Chondrocyte (in vitro differentiated cells): ENCODE measurements at places on chromosomes 16 and 17. TPM values are rescaled to one million over a fixed set of nuclear protein-coding genes. Genes with fewer than 3 reads are reported as not detected.
A peak's percentile ranks its signal among the peaks of the same experiment; 100 is the strongest.

IRX6 gene
- not detected in 3 replicates for total RNA-seq

KRTAP2-1 gene
- total RNA-seq, result not detected in 3 replicates

CFAP119 gene
- total RNA-seq, result 6.3 to 10.0 TPM (median 7.1 TPM) in 3 replicates

TAC4 gene
- total RNA-seq, result not detected in 3 replicates

POLR3K gene
- 7.3 to 11.3 TPM (median 7.5 TPM) in 3 replicates for total RNA-seq

PRRT2 gene
- total RNA-seq, result 5.2 to 9.1 TPM (median 6.1 TPM) in 3 replicates

BCO1 gene
- total RNA-seq, result not detected in 3 replicates

ZG16B gene
- 2.1 to 2.6 TPM in 2 of 3 replicates, not detected in the other for total RNA-seq

SMYD4 gene
- total RNA-seq, result 8.4 to 12.4 TPM (median 10.7 TPM) in 3 replicates

RNU2-1 gene
- 2,934 to 3,390 TPM (median 3,124 TPM) in 3 replicates for total RNA-seq

DNA sequence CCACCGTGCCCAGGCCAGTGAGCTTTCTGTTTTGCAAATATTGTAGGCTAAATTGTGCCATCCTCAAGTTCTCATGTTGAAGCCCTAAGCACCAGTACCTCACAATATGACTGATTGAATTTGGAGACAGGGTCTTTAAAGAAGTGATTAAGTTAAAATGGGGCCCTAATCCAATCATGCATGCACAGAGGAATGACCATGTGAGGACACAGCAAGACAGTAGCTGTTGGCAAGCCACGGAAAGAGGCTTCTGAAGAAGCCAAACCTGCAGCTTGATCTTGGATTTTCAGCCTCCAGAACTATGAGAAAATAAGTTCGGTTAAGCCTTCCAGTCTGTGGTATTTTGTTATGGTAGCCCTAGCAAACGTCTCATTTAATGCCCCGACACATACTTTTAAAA lies 24.9 kb downstream of the TOM1L2 start:
- DNase-seq, result no peak

GRCh38 chr17:60345233-60345632 lies 46.7 kb downstream of the USP32 start:
- DNase-seq, result no peak

DNA sequence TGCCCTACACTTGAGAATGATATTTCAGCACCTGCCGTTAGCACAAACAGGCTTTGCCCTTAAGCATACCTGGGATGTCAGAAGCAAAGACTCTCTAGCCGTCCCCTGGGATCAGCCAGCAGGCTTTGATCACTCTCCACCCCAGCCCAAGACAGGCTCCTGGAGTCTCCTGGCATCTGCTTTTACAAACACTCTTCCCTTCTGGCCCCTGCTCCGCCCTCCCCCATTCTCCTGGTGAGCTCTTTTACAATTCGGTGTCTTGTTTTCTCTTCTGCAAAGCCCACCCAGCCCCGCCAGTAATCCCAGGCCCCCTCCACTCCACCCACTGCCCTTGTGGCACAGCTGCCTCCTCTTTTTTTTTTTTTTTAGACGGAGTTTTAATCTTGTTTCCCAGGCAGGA lies 50.4 kb downstream of the KATNIP start:
- DNase-seq, result peak; percentile 22

DNA sequence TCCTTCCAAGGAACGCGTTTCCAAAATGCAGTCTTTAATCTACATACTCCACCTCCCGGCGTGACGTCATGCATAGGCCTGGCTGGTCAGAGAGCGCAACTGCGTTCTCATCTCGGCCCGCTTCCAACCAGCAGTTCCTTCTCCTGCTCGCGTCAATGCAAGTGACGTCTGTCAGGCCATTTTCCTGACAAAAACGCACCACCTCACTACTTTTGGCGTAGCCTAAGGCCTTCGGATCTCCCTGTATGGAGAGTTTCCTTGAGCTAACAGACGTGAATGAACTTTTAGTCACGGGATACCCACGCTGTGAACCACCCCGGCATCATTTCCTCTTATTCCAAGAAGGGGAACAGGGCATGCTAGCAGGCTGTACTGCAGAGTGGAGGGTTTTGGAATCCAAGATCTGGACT lies 25.0 kb downstream of the TEX14 start:
- peak; percentile 53 for DNase-seq

GRCh38 chr16:28130099-28131088 lies 66.9 kb upstream of the GSG1L start:
- DNase-seq, result no peak

- DNase-seq, result peak; percentile 24
These were observed 49.3 kb upstream of the CDR2 start for GRCh38 chr16:22423716-22424115.

DNA sequence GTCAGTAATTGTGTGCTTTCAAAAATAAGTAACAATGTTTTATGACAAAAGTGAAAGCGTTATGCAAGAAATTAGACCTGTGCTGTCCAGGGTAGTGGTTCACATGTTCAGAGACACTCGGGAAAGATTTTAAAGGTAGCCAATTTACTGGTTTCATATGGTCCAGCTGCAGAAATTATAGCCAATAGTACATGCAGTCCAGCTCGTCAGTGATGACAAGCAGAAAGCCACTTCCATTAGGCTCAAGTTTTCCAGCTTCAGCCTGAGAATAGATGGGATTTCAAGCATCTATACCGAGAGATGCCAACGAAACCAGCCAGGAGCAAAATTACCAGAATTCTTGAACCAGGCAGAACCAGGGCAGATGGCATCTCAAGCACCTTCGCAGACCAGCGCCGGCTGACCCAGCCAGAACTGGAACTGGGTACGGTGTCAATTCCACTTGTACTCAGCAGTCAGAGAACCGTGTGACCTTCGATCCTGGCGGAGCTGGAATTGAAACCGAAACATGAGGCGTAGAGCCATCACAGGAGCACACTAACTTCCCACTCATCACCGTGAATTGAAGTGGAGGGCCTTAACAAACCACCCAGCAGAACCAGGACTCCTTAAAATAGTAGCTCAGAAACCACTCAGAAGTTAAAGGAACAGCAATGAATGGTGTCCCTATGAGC lies 207.9 kb upstream of the HSBP1 start:
- no peak for DNase-seq

DNA sequence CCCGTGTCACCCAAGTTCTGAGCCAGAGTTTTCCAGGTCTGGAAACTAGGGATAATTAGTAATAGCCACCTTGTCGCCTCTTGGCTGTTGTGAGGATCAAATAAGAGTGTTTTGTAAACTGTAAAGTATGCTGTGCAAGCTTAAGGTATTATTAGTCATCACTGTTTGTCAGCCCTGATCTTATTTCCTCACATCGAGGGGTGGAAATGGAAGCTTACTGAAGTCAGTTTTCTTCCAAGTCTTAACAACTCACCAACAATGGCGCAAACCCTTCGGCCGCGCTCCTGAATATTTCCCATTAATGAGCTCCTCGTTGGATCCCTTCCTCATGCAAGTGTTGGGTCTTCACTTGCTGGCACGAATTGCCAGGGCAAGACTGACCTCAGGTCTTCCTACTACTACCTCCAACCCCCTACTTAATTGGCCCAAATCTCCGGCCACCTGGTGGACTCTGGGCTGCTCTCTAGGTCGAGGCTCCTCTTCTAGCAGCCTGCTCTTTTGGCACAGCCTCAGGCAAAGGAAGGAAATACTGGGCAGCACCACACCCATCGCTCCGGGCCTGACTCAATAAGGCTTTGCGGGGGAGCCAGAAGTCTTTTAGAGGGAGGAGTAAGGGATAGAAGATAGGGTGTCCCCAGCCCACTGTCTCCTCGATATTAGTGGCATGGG lies 885 bp upstream of the SLC35B1 start:
- DNase-seq, result no peak

GRCh38 chr17:65166787-65167186 lies 29.6 kb downstream of the RGS9 start:
- DNase-seq, result no peak

GRCh38 chr16:1734816-1735215 lies 28.8 kb downstream of the MAPK8IP3 start:
- DNase-seq, result no peak

GRCh38 chr17:51165680-51166197 lies 472 bp upstream of the NME2 start:
- no peak for DNase-seq

DNA sequence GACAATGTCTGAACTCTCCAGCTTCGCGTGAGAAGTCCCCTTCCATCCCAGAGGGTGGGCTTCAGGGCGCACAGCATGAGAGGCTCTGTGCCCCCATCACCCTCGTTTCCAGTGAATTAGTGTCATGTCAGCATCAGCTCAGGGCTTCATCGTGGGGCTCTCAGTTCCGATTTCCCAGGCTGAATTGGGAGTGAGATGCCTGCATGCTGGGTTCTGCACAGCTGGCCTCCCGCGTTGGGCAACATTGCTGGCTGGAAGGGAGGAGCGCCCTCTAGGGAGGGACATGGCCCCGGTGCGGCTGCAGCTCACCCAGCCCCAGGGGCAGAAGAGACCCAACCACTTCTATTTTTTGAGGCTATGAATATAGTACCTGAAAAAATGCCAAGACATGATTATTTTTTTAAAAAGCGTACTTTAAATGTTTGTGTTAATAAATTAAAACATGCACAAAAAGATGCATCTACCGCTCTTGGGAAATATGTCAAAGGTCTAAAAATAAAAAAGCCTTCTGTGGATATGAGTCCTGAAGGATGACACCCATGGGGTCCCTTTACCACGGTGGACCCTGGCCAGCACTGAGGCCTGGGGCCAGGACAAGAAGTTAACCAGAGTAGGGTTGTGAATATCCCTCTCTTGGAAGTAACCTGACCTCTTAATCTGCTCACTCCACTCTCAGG lies 10.5 kb upstream of the ITGAD start:
- DNase-seq, result no peak

GRCh38 chr16:67263201-67263600 lies 14.4 kb downstream of the SLC9A5 start:
- no peak for DNase-seq

GRCh38 chr16:1495211-1495888 lies 2.2 kb downstream of the TELO2 start:
- no peak for DNase-seq

GRCh38 chr17:44607836-44608690 lies 48.2 kb upstream of the MEIOC start:
- DNase-seq, result no peak

GRCh38 chr16:72952404-72952803 lies 95.5 kb downstream of the ZFHX3 start:
- DNase-seq, result no peak

DNA sequence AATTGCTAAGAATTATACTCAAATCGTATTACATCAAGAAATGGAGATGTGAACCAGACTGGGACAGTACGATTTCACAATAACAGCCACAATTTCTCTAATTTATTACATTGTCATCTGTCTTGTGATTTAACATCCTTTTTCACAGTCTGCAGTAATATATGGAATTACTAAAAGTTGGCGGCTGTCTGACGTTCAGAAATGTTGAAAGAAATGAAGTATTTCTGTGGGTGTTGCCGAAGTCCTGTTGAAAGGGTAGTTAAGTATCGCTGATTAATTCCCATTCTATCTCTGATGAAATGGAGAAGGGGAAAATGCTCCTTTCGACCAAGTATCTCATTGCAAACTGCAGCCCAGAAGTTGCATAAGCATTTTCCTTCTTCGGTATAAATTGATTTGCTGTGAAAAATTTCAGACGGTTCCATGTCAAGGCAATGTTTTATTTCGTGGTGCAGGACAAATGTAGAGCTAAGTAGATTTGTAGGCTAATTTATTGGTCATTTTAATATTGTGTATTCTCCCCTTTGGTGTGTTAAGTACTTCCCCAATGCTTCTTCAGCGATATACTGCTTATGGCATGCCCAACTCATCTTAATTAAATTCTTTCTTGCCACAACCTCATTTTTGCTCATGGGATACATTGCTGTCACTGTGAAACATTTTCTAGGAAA lies 775.2 kb upstream of the RBFOX1 start:
- no peak for DNase-seq

DNA sequence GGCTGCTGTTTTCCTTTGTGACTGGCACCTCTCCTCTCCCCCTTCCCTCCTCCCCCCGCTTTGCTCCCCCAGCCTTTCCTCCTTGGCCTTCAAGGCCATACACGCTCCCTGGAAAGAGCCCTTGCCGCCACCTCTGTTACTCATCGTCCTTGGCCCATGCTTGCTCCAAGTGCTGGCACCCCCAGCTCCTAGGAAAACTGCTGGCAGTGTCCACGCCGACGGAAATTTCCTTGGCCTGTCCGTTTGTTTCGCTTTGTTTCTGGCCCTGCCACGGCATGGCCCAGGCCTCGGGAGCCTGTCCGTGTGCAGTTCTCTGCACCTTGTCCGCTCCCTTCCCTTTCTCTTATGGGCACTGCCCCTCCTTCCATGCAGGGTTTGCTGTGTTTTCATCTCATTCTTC lies 18.0 kb downstream of the CA5A start:
- DNase-seq, result no peak

- no peak for DNase-seq
These were observed 6.7 kb upstream of the C16orf95 start for GRCh38 chr16:87323727-87324410.

DNA sequence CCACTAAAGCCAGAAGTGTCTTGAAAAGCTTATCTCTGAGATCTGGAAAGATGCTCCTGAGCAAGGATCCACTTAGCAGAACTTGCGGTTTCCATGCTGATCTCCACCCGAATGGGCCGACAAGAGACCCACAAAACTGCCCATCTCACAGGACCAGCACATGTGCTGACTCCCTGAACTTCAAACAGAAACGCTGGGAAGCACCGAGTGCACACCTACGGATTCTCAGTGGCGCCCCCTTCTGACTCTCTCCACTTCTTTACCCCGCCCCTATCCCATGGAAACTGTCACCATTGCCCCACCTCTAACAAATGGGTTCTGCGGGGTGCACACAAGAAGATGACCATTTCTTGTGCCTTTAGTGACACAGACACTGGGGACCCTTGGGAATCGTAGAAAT lies 21.4 kb downstream of the CDRT4 start:
- no peak for DNase-seq

DNA sequence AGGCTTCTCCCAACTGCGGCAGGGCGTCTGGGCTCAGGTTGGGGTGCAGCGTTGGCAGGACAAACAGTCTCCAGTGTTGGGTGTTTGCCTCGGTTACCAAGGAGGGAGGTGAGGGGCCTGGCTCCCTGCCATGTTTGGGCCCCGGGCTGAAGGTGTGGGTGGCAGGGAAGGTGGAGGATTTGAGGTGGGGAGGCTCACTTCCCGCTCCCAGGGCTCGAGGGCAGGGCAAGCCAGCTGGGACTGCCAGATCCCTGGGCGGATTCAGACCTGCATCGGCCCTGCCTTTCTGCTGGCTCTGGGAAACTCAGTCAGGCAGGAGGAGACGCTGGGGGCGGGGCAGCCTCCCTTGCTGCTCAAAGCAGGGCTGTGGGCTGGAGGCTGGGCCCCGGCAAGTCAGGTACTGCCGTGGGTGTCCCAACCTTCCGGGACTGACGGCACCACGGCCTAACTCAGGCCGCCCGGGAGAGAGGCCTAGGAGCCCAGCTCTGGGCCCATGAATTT lies 31.3 kb upstream of the KRT17 start:
- DNase-seq, result no peak

- DNase-seq, result no peak
These were observed 46.7 kb upstream of the JPH3 start for GRCh38 chr16:87555647-87556046.

DNA sequence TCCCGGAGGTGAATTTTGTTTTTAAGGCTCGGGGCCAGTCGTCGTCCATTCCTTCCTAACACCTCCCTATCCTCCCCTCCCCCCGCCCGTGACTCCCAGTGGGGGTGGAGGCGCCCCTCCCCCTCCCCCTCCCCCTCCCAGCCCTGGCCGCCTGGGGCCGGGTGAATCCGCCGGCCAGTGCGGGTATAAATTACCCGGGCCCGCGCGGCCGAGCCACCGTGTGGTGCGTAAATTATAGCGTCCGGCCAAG lies 2.0 kb upstream of the GSE1 start:
- no peak for DNase-seq

- DNase-seq, result no peak
These were observed 606 bp downstream of the THAP11 start for GRCh38 chr16:67842509-67843342.

GRCh38 chr17:29546085-29546484 lies 20.8 kb downstream of the ABHD15 start:
- no peak for DNase-seq

- DNase-seq, result no peak
These were observed 7.3 kb upstream of the DDX52 start for GRCh38 chr17:37650419-37651003.
